ENCODE measurements at places on chromosomes 2 and 18.

DNA sequence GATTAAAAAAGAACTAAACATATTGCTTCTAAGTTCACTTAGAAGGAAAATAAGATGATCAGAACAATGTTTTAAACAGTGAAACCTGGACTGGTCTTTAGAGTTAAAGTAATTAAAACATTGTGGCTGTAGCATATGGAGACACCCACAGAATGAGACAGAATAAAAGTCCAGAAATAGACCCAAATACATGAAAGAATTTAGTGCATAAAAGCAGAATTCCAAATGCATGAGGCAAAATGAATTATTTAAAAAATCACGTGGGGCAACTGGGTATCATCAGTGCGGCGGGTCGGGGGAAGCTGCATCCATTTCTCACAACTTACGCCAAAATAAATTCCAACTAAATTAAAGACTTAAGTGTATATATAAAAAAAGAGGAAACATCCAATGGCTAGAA, 12.1 kb downstream of the RNF149 start:
- DNase-seq, result no peak

DNA sequence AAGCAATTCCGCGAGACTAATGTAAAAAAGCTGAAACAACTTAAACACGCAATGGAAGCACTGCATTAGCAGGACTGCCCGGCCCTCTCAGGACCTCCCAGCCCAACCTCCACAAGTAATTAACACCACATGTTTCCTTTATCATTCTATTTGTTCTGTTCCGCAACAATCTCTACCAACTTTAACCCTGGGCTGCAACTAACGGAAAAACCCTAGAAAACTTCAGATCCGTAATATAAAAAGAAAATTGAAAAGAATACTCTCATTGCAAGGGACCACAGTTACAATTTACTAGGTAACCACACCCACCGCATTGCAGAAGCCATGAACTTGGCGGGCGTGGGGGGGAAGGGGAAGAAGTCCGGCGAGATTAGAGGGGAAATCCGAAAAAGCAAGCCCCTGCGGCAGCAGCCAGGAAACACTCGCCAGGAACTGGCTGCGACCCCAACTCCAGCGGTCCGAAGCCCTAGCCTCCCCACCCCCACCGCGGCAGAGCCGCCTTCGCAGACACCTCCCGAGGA, 1.2 kb downstream of the EPB41L3 start:
- no peak for DNase-seq

GRCh38 chr18:63949068-63949737, at the start of gene HMSD:
Gene HMSD (plus strand): TSS chr18:63949301. CDS start chr18:63953456, 4,155 bp downstream.
- no peak for DNase-seq

DNA sequence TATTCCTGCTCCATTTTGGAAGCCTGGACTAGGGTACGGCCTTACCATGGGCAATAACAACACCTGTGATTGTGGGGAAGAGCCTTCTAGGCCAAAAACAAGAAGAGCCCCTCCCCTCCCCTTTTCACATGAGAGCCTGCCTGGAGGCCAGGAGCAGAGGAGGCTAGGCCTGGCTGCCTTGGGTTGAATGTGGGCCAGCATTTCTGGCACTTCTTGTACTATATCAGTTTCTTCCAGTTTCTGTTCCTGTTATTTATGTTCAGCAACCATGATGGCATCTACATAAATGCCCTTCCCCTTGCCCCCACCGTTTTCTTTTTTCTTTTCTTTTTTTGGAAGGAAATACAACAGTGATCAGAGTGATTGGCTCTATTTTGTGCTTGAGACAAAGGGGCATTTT, 58.4 kb downstream of the KCTD18 start:
- no peak for DNase-seq

GRCh38 chr2:211996857-211997256, 541.7 kb downstream of the ERBB4 start:
- no peak for DNase-seq

GRCh38 chr2:195270466-195271039, 386.5 kb upstream of the SLC39A10 start:
- no peak for DNase-seq

GRCh38 chr18:21933931-21934765, 193.6 kb downstream of the MIB1 start:
- no peak for DNase-seq

DNA sequence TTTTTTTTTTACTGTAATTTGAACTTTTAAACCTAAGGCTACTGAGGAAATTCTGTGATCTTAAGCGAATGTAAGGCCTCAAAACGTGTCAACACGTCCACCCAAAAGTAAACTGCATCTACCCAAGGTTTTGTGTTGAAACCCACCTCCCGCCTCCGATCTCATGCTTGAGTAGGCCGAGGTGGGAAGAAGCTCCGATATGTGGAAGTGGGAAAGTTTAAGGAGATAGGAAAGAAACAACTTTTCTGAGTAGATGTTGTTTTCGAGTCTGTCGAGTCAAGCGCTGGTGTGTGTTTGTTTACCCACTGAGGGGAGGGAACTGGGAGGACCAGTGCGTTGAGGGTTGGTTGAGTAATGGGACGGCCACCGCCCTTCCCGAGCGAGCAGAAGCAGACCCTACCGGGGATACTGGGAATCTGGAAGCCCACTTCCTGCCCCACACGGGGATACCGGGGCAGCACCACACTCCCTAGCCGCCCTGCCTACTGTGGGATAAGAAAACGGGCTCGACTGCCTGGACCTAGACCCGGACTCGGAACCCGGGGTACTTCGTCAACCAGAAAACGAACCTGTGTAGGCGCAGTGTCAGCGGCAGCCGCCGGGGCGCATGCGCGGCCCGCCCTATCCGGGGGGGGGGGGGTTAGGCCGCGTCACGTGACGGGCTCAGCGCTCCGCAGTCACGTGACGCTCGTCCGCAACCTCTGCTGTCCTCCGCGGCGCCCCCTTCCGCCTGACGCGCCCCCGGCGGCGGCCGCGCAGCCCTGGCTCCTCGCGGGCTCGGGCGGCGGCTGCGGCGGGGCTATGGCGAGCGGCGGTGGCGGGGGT, at the start of gene RETREG2:
Gene RETREG2 (plus strand): TSS at position 724 of the 825 bp plus-strand sequence. CDS start 78 bp downstream, at position 802.
- peak; percentile 66 for DNase-seq

GRCh38 chr2:44053052-44053451, 57.3 kb upstream of the LRPPRC start:
- DNase-seq, result no peak

- DNase-seq, result no peak
These were observed 27.0 kb downstream of the TFPI start for GRCh38 chr2:187527262-187527661.

DNA sequence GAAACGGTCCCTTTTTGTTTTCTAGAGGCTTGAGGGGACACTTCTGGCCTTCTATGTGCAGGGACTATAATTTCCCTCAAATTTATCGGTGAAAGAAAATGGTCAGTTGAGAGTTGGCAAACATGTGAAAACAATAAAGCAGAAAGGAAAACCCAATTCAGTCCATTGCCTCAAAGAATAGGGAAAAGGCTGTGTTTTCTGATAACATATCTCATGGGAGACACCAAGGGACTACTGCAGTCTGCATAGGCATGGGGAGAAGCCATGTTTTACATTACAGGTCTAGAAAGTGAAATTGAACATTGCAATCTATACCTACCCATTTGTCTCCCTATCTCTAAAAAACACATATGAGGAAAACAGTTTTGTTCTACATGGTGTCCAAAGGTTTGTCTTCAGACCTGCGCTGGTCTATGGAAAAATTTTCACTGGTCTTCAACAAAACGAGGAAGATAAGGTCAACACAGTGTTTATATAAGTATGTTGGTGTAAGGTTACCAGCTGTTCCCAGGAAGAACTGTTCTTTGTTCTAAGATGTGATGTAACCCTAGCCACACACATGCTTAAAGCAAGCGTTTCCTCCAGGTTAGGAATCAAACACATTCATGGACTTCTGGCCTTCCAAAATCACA, 179.7 kb downstream of the MREG start:
- peak; percentile 6 for DNase-seq

DNA sequence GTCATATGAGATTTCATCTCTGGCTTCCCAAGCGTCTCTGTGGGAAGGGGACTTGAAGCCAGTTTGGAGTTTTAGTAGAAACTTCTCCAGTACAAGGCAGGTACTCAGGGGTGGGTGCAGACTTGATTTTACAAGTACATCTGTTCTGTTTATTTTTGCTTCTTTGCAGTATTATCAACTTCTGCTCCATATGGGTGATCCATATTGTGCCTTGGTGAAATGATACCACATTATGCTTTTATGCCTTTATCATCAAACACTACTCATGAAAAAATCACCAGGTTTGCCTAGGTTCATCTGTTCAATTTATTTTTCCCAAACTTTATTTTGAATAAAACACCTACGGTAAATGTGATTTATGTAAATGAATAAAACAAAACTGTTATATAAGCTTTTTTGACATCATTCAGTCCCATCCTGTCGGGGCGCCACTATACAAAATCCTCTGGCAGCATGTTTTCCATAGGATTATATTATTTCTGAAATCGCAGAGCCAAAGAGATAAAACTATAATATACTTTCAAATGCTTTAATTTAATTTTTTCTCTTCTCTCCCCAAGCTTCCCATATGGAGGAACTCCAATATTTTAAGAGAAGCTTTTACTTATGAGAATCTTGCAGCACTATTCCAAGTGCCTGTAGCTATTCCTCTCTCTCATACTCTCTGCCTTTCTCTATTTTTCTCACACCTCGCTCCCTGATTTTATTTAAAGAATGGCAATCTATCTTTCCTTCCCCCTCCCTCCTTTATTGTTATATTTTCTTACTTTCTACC, 490.9 kb downstream of the RNF144A start:
- DNase-seq, result no peak

GRCh38 chr2:40914666-40915065, 462.8 kb upstream of the SLC8A1 start:
- DNase-seq, result no peak

DNA sequence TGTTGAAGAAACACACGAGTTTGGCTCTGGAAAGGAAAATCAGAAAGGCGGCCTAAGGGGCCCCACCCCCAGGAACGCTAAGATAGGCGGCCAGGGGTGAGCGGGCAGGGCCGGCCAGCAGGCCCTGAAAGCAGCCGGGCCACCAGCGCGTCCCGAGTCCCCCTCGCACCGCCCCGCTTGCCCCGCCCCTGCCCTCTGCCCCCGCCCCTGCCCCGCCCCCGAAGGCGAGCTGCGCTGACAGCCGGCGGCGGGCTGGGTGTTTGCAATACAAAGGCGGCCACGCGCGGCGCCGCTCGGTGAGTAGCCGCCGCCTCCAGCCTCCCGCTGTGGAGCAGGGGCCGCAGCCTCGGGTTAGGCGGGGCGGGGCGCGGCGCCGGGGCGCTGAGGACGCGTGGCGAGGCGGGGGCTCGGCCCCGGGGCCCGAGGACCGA, at the start of gene LPIN1:
Gene LPIN1 (plus strand): TSS at position 257 of the 431 bp plus-strand sequence. CDS start 18,910 bp downstream, outside the sequence.
- peak; percentile 56 for DNase-seq

DNA sequence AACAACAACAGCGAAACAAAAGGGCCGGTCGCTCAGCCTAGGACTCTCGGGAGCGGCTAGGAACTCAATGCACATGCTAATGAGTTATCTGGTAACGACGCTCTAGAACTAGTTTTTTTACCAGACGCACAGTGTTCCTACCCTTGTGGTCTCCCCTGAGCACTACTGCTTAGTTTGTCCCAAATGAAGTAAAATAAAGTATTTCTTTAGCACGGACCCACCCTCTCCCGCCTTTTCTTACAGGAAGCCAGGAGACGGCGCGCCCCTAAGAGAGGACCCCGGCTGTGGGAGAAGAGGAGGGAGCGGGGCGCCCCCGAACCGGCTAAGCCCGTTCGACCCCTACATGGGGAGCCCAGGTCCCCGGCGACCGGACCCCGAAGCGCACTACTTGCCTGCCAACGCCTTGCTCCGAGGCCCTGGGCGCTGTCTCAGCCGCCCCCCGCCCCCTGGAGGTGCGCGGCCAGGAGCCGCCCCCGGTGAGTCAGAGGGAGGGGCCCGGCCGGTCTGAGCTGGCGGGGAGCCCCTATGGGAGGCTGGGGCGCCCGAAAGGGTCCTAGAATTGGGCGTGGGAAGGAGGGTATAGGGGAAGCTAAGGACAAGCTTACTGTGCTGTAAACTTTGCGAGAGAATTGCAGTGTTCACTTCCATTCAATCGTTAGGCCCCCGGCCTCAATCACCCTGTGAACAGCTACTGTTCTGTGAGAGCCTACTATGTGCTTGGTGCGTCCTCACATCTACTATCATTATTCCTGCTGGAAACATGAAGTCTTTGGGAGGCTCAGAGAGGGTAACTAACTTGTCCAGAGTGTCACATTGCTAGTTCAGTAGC, 3.6 kb upstream of the CAPG start:
- DNase-seq, result no peak

All from Kasumi-1 (cell line).